SHP77 (cell line): ENCODE measurements at places on chromosomes 11 and 22.

DNA sequence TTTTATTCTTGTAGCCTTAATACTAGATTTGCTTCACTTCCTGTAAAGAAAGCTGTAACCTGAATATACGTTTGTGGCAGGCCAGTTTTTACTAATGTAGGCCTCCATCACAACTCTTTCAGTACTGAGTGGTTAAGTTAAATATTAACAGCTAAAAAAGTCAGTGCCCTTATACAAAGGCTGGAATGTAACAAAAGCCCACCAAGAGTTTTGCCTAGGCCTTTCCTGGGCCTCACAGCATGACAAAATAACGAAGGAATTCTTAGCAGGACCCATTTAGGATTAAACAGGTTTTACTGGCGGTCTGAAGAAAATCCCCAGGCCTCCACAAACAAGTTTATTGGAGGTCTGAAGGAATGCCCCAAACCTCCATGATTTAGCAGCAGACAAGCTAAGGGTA, 43.7 kb downstream of the PIWIL3 start:
- no peak for DNase-seq

DNA sequence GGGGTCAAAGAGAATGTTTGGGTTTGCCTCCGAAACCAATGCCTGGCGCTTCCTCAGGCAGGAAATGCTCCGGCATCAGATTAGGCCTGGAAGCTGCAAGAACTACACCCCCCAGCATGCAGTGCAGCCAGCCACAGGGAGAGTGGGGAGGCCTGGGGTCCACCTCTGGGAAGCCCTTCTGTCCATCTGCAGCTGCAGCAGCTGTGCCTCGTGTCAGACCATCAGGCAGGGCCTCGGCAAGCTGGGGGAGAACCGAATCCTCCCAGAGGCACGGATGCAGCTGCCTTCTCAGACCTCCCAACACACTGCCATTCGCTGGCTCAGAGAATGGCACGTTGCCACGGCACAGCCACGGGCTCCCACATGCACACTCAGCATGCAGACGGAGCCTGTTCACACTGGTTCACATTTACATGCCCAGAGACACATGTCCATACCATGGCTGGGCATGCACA, 57.4 kb downstream of the NECTIN1 start:
- DNase-seq, result peak; percentile 59

- DNase-seq, result no peak
Measured at GRCh38 chr22:35177811-35178210, 79.5 kb upstream of the HMGXB4 start.

GRCh38 chr11:11250470-11250869, 102.6 kb downstream of the CSNK2A3 start:
- no peak for DNase-seq

- DNase-seq, result no peak
Measured at GRCh38 chr11:21461701-21462100, 731.2 kb upstream of the ANO5 start.

GRCh38 chr11:134350381-134350780, 18.6 kb downstream of the GLB1L2 start:
- DNase-seq, result no peak

DNA sequence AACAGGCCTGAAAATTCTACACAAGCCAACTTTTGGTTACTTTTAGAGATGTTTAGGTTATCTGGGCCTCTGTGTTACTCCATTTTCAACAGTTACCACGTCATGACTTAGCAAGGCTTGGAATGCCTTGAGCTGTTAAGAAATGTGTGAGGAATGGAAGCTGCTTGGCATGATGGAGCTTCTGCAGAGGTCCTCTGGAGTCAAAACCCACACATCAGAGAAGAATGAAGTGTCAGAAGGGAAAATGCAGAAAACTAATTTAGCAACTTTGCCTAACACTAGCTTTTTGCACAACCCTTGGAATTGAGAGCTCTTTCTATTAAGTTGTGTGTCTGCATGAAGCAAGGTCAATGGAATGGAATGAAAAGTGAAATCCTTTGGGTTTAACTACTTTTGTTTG, 27.4 kb downstream of the FAT3 start:
- DNase-seq, result no peak
